Cardiac muscle cell (in vitro differentiated cells and primary cell): ENCODE measurements at places on chromosomes 1 and 21.
A peak's percentile ranks its signal among the peaks of the same experiment; 100 is the strongest.

DNA sequence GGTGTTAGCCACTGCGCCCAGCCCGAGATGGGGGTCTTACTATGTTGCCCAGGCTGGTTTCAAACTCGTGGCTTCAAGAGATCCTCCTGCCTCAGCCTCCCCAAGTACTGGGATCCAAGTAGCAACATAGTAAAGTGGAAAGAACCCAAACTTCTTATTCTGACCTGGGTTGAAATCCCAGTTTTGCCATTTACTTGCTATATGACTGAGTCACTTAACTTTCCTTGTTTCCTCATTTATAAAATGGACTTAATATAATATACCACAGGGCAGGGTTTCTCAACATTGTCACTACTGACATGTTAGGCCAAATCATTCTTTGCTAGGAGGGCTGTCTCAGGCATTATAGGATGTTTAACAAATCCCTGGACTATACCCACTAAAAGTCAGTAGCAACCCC lies 6.7 kb downstream of the PFDN2 start:
- peaks cover 11% of the 10 kb centered on the region for H3K4me1 ChIP-seq
- H3K27me3 ChIP-seq, result no peaks in the 10 kb centered on the region
- H3K36me3 ChIP-seq, result no peaks in the 10 kb centered on the region

GRCh38 chr21:31937303-31937702 lies 64.5 kb downstream of the HUNK start:
- H3K36me3 ChIP-seq, result no peaks in the 10 kb centered on the region
- H3K27me3 ChIP-seq, result no peaks in the 10 kb centered on the region
- H3K4me3 ChIP-seq, result no peak overlapping the region
- DNase-seq, result no peak

DNA sequence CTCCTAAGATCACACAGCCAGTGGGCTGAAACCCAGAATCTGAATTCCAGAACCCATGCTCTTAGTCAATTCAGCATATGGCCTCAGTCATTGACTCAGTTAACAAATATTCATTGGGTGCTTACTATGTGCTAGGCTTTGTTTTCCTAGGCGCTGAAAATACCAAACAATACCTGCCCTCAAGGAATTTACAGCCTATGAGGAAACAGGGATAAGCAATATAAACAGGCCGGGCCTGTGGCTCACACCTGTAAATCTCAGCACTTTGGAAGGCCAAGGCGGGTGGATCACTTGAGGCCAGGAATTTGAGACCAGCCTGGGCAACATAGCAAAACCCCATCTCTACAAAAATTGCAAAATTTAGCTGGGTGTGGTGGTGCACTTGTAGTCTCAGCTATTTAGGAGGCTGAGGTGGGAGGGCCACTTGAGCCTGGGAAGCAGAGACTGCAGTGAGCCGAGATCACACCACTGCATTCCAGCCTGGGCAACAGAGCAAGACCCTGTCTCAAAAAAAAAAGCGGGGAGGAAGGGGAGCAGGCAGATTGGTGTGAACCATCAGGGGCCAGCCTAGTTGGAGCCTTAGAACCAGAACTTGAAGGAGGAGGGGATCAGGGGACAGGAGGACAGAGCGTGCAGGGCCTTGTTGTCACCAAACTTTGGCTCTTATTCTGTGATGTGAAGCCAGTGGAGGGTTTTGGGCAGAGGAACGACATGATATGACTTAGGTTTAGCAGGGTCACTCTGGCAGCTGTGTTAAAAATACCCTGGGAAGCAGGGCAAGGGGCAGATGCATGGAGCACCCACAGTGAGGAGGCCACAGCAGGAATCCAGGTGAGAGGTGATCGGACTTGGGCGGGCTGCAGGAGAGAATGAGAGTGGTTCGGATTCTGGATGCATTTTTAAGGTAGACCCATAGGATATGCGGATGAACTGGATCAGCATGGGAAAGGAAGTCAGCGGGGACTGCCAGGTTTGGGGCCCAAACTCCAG lies 5.8 kb downstream of the TINAGL1 start:
- no peak overlapping the region for H3K4me3 ChIP-seq
- DNase-seq, result no peak
- no peaks in the 10 kb centered on the region for H3K27me3 ChIP-seq
- H3K36me3 ChIP-seq, result no peaks in the 10 kb centered on the region
- peaks cover 30% of the 10 kb centered on the region for H3K4me1 ChIP-seq

- no peak overlapping the region for H3K27ac ChIP-seq
- DNase-seq, result no peak
- H3K36me3 ChIP-seq, result no peaks in the 10 kb centered on the region
- H3K27me3 ChIP-seq, result no peaks in the 10 kb centered on the region
- no peaks in the 10 kb centered on the region for H3K4me1 ChIP-seq
These were observed 272.6 kb downstream of the S1PR1 start for GRCh38 chr1:101509370-101509769.

GRCh38 chr1:31725134-31725533 lies 21.3 kb upstream of the COL16A1 start:
- DNase-seq, result no peak
- no peak overlapping the region for H3K4me3 ChIP-seq
- H3K27ac ChIP-seq, result no peak overlapping the region
- peaks cover 22% of the 10 kb centered on the region for H3K36me3 ChIP-seq

DNA sequence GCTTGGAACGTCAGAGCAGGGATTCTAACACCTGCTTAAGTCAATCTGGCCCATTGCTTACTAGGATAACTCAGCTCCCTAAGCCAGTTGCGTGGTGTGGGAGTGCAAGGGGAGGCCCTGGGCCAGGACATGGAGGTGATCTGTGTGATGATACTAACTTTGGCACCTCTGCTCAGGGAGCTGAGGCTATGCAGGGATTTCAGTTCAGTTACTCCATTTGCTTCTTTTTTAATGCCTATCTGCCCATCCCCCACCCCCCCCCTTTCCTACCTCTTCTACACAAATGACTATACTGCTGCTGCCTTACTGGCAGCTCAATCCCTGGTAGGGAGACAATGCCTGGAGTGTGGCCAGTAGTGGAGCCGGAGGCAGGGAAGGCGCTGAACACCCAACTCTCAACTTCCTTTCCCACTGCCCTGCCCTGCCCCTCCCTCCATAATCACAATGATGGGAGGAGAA lies 19.5 kb downstream of the INKA2 start:
- H3K27ac ChIP-seq, result no peak overlapping the region
- no peaks in the 10 kb centered on the region for H3K27me3 ChIP-seq
- no peaks in the 10 kb centered on the region for H3K36me3 ChIP-seq
- no peak overlapping the region for H3K4me3 ChIP-seq
- peak; percentile 56 for DNase-seq
- peaks cover 1% of the 10 kb centered on the region for H3K4me1 ChIP-seq

DNA sequence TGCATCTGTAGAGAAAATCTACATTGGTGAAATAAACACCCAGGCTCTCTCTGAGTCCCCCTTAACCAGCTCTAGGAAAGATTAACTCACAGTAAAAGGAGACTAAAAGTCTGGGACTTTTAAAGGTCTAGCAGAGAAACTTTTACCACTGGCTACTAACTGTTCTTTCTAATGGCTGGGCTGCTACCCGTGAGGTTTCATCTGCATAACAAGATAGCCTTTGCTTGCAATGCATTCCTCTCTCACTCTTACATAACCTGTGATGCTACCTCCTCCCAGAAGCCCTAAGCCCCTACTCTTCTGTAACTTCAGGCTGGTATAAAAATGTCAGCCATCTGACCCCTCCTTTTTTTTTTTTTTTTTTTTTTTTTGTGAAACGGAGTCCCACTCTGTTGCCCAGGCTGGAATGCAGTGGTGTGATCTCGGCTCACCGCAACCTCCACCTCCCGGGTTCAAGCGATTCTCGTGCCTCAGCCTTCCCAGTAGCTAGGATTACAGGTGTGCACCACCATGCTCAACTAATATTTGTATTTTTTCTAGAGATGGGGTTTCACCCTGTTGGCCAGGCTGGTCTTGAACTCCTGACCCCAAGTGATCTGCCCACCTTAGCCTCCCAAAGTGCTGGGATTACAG lies 344.2 kb downstream of the RGS7 start:
- H3K27ac ChIP-seq, result no peak overlapping the region
- H3K4me1 ChIP-seq, result no peaks in the 10 kb centered on the region
- no peak overlapping the region for H3K4me3 ChIP-seq
- no peaks in the 10 kb centered on the region for H3K36me3 ChIP-seq
- DNase-seq, result no peak

DNA sequence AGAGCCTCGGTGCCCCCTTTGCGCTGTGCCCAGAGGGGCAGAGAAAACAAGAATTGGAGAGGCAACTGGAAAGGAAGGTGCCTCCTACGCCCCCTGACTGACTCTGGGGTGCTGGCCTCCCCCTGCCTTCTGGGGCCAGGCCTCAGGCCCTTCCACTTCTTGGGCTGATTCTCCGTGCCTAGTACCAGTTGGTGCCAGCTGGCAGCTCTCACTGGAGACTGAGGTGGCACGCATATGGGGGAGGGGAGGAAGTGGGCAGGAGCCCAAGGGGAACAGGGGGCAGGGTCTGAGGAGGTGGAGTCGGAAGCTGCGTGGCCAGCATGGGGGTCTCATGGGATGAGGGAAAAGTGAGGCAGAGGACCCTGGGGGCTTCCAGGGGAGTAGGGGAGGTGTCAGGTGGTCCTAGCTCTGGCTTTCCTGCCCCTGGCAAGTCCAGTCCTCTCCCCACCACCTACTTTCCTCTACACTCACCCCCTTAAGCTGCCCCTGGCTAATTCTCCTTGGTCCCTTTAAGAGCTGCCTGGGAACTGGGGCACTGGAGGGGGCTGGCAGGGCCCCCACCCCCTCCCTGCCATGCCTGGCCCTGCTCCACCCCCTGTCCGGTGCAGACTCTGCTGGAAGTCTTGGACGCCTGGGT lies 6.5 kb upstream of the SEMA4A start:
- H3K27me3 ChIP-seq, result peaks cover 21% of the 10 kb centered on the region
- H3K27ac ChIP-seq, result no peak overlapping the region
- no peak overlapping the region for H3K4me3 ChIP-seq
- DNase-seq, result no peak

- H3K27me3 ChIP-seq, result no peaks in the 10 kb centered on the region
- H3K4me3 ChIP-seq, result no peak overlapping the region
- H3K36me3 ChIP-seq, result no peaks in the 10 kb centered on the region
- peaks cover 19% of the 10 kb centered on the region for H3K4me1 ChIP-seq
- no peak overlapping the region for H3K27ac ChIP-seq
These were observed 98.5 kb downstream of the PTBP2 start for GRCh38 chr1:96820107-96820506.

GRCh38 chr21:34589511-34590282 lies 25.2 kb downstream of the RCAN1 start:
- no peak for DNase-seq
- H3K4me1 ChIP-seq, result peaks cover 38% of the 10 kb centered on the region
- no peak overlapping the region for H3K4me3 ChIP-seq
- no peaks in the 10 kb centered on the region for H3K36me3 ChIP-seq

DNA sequence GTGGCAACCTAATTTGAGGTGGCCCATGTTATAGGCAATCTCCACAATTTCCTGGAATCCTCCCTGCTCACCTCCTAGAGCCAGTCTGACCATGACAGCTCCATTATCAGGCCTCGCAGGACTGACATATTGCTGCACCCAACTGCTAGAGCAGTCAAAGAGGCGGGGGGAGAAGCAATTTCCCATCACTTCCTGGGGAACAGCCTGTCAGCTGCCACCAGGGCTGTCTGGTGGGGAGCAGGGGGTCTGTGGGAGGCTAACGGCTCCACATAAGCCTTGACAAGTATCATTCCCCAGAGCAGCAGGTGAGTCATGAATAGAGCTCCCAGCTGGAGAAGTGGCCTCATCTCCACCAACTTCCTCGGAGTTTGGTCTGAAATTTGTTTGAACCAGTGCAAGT lies 322.9 kb downstream of the MATN1 start:
- H3K27ac ChIP-seq, result no peak overlapping the region
- H3K4me1 ChIP-seq, result peaks cover 3% of the 10 kb centered on the region
- no peak overlapping the region for H3K4me3 ChIP-seq
- H3K27me3 ChIP-seq, result no peaks in the 10 kb centered on the region
- H3K36me3 ChIP-seq, result no peaks in the 10 kb centered on the region

DNA sequence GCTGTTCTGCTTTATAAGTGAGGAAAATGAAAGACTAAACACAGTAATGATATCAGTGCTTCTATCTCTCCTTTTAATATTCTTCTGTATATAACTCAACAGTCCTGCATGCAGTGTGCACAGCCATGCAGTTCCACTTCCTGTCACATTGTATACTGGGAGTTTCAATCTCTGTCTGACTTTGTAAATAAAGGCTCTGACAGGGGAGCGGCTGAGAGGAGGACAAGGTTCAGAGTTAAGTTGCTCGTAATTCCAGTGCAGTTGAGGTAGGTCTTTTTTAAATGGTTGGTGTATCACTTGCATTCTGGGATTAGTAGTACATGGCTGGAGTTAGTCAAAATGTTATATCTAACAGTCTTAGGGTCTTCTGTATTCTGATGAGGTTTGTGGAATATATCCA lies 264.5 kb downstream of the OLFM3 start:
- no peaks in the 10 kb centered on the region for H3K4me1 ChIP-seq
- no peaks in the 10 kb centered on the region for H3K36me3 ChIP-seq
- DNase-seq, result no peak
- H3K27me3 ChIP-seq, result no peaks in the 10 kb centered on the region
- H3K27ac ChIP-seq, result no peak overlapping the region
- no peak overlapping the region for H3K4me3 ChIP-seq

DNA sequence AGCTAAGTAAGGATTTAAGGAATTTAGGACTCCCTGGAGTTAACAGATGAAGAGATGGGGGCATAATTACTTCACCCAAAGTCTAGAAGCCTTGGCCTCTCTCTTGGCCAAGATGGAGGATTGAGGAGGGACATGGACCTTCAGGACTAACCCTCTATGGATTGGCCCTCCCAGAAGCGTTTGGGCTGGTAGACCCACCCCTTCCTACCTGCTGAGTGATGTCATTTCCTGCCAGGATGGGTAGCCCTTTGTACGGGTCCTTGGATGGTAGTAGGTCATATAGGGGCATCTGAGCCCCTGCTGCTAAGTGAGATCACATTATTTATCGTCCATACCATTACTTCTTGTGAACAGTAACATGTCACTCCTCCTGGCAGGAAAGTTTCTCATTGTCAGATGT lies 17.7 kb downstream of the LURAP1 start:
- no peak for DNase-seq
- peaks cover 6% of the 10 kb centered on the region for H3K4me1 ChIP-seq
- no peaks in the 10 kb centered on the region for H3K27me3 ChIP-seq
- no peaks in the 10 kb centered on the region for H3K36me3 ChIP-seq
- H3K4me3 ChIP-seq, result no peak overlapping the region

DNA sequence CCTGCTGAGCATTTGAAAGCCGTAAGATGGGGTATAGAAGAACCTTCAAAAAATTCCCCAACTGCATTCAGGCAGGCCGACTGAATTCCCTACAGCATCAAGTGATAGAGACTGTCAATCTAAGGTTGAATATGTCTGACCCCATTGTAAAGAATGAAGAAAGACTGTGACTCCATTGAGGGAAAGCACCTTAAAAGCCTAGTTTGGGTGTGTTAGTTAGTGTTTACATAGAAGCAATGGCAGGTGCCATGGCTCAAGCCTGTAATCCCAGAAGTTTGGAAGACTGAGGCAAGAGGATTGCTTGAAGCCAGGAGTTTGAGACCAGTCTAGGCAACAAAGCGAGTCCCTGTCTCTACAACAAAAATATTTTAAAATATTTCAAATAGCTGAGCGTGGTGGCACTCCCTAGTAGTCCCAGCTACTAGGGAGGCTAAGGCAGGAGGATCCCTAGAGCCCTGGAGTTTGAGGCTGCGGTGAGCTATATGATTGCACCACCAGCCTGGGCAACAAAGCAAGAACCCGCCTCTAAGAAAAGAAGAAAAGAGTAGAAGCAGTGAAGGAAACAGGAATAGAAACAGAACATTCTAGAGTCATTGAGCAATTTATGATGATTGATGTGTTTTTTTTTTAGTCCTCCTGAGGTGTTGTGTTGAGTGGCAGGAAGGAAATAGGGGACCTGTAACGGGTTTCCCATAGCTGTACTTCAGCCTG lies 15.4 kb downstream of the POLR3GL start:
- no peaks in the 10 kb centered on the region for H3K36me3 ChIP-seq
- peaks cover 59% of the 10 kb centered on the region for H3K4me1 ChIP-seq
- H3K4me3 ChIP-seq, result no peak overlapping the region
- H3K27ac ChIP-seq, result peak overlapping the region; percentile 94
- H3K27me3 ChIP-seq, result no peaks in the 10 kb centered on the region
